Pancreas (tissue), 10 donors: ENCODE measurements at places on chromosomes 1 and 21. TPM values are rescaled to one million over a fixed set of nuclear protein-coding genes. Genes with fewer than 3 reads are reported as not detected.

GRCh38 chr1:25033828-25034705 lies 104.0 kb upstream of the RUNX3 start:
- peak; percentile 18 for DNase-seq

GRCh38 chr21:23951251-23951650 lies 1656.0 kb downstream of the MRPL39 start:
- no peak for DNase-seq

DNA sequence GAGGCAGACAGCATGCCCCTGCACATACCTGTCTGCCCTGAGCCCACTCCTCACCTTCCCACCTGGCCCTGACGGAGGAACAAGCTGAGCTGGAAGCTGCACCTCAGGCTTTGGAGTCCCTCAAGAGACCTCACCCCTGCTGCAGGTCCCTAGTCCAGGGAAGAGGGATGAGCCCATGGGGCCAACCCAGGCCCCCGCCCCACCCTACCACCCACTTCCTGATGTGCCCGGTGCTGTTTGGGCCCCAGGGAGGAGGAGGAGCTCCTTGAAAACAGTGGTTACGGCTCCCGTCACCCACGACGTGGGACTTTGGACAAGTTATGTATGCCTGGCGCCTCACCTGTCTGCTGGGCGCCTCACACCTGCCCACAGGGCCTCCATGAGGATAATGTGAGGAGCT lies 250.2 kb downstream of the NPHP4 start:
- DNase-seq: peak; percentile 20

DNA sequence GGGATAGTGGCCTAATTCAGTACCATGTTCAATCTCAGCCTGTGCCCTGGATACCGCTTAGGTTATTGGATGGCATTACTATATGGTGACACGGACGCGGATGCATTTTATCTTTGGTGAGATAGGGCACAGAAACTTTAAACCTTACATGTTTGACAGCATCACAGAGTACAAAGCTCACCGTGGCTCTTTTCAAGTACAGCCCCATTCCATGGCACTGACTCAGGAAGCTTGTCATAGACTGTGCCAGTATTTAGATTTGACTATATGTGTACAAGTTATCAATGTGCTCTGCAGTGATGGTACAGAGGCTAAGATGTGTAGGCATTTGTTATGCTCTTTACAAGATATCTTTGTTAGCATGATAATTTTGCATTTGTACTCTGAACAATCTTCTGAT lies 169.0 kb downstream of the RYR2 start:
- DNase-seq: no peak

GRCh38 chr1:5660141-5660935 lies 331.9 kb downstream of the NPHP4 start:
- DNase-seq: no peak

GNG4 gene
- polyA plus RNA-seq: 20.4 TPM

DNA sequence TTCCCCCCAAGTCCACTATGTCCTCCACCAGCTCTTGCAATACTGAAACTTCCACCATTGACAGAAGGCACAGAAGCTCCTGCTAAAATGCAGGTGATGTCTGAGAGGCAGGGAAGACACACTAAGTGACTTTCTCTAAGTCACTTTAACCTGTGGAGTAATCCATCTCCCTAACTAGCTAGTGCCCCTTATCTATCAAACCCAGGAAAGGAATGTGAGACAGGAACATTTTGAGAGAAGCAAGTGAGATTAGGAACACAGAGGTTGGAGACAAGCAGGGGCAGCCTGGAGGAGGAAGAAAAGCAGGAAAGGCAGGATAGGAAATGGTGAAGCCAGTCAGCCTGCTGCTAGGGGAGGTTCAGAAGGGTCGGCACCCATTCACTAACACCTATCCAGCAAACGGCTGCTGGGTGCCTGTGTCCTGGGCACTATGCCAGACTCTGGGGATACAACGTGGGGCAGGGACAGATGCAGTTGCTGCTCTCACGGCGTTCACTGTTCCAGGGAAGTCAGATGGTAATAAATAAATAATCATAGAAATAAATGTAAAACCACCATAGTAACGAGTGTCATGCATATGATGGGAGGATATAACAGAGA lies 7.0 kb downstream of the GPA33 start:
- peak; percentile 46 for DNase-seq
